ENCODE measurements at places on chromosomes 6 and 20.

- no peak for DNase-seq
Measured at GRCh38 chr20:385448-385847, 4.9 kb downstream of the TRIB3 start.

DNA sequence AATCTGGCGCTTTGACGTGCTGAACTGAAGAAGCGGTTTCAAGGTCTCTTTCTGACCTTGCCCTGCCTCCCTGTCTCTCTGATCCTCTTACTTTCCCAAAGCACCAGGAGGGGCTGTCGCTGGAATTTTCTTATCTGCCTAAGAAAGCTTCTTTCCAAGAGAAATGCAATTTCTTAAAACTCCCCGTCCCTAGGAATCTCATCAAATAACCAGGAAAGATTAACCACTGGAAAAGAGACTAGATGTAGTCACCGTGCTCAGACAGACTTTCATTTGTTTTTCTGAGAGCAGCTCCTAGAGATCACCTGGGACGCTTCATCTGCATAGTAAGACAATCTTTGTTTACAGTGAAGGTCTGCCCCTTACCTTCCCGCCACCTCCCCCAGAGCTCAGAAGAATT, 38.6 kb downstream of the PDYN start:
- no peak for DNase-seq

GRCh38 chr6:163489584-163489983, 75.1 kb downstream of the QKI start:
- no peak for DNase-seq

DNA sequence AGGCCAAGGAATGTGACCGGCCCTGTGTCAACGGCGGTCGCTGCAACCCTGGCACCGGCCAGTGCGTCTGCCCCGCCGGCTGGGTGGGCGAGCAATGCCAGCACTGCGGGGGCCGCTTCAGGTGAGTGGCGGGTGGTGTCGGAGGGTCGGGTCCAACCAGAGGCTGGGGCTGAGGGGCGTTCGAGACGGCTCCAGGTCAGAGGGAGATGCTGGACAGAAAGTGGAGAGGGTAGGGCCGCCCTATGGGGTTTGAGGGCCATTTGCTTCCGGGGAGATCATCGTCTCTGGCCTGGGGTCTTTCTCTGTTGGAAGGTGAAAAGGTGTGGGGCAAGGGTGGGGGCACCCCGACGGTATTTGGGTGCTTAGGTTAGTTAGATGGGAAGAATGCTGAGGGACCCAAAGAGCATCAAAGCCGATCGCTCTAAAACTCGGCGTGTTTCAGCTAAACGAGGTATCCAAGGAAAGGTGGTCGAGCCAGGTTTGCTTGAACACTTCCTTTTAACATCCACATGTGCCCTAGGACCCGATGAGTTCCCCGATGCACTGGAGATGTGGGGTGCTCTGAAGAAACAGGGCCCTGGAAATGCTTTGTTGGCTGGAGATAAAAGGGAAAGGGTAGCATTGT, 691 bp downstream of the ATRN start:
- no peak for DNase-seq

- DNase-seq = no peak
Measured at GRCh38 chr6:52293067-52293466, 8.5 kb upstream of the MCM3 start.
